ENCODE measurements at places on chromosomes 4 and X. TPM values are rescaled to one million over a fixed set of nuclear protein-coding genes. Genes with fewer than 3 reads are reported as not detected.

DNA sequence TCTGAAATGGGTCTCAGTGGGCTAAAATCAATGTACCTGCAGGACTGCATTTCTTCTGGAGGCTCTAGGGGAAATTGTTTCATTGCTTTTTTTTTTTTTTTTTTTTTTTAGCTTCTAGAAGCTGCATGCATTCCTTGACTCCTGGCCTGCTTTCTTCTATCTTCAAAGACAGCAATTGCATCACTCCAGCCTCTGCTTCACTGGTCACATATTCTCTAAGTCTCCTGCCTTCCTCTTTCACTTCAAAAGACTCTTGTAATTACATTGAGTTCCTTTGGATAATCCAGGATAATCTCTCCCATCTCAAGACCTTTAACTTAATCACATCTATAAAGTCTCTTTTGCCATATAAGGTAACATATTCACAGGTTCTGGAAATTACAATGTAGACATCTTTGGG is 11.3 kb upstream of the PCYT1B start:
- peaks cover 25% of the 10 kb centered on the region for H3K4me1 ChIP-seq
- H3K27ac ChIP-seq: peak overlapping the region; percentile 8
- peak; percentile 48 for DNase-seq
- H3K36me3 ChIP-seq: no peaks in the 10 kb centered on the region
- no peak overlapping the region for H3K4me3 ChIP-seq

The MID1 gene
- total RNA-seq: 61.3 TPM

DNA sequence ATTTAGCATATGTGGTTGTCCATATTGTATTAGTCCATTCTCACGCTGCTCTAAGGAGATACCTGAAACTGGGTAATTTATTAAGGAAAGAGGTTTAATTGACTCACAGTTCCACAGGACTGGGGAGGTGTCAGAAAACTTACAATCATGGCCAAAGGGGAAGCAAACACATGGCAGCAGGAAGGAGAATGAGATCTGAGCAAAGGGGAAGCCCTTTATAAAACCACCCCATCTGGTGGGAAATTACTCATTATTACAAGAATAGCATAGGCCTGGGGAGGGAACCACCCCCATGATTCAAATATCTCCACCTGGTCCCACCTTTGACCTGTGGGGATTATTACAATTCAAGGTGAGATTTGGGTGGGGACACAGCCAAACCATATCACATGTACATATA is 122.6 kb upstream of the ANK2 start:
- H3K27me3 ChIP-seq: no peaks in the 10 kb centered on the region
- no peak overlapping the region for H3K4me3 ChIP-seq
- no peak overlapping the region for H3K27ac ChIP-seq
- H3K36me3 ChIP-seq: no peaks in the 10 kb centered on the region
- H3K4me1 ChIP-seq: no peaks in the 10 kb centered on the region

The MAGIX gene
- total RNA-seq: 2.1 TPM

The VSIG1 gene
- not detected for total RNA-seq

GRCh38 chrX:22159071-22159470 is 113.6 kb upstream of the CBLL2 start:
- H3K27ac ChIP-seq: no peak overlapping the region
- H3K4me1 ChIP-seq: no peaks in the 10 kb centered on the region
- no peak for DNase-seq
- no peak overlapping the region for H3K4me3 ChIP-seq

- no peaks in the 10 kb centered on the region for H3K27me3 ChIP-seq
- no peak overlapping the region for H3K27ac ChIP-seq
- no peaks in the 10 kb centered on the region for H3K36me3 ChIP-seq
These were observed 78.6 kb upstream of the RAI2 start for GRCh38 chrX:17939724-17940123.

DNA sequence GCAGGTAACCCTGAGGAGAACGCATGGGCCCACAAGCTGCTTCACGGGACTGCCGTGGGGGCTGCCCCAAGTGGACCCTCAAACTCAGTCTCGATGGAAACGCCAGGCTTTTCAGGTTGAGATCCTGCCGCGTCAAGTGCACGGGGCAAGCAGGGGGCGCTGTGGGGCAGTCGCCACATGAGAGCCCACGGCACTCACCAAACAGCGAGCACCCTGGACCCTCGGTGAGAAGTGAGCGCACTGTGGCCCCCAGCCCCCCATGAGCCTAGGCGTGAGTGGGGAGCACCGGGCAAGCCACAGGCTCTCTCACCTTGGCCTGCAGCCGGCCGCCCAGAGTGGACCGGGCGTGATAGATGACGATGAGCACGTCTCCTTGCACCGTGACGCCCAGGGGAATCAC is 50.9 kb upstream of the CPLX1 start:
- no peak overlapping the region for H3K4me3 ChIP-seq
- H3K4me1 ChIP-seq: no peaks in the 10 kb centered on the region
- H3K27me3 ChIP-seq: no peaks in the 10 kb centered on the region
- peak overlapping the region; percentile 48 for H3K27ac ChIP-seq
- H3K36me3 ChIP-seq: peaks cover 4% of the 10 kb centered on the region
- DNase-seq: no peak

DNA sequence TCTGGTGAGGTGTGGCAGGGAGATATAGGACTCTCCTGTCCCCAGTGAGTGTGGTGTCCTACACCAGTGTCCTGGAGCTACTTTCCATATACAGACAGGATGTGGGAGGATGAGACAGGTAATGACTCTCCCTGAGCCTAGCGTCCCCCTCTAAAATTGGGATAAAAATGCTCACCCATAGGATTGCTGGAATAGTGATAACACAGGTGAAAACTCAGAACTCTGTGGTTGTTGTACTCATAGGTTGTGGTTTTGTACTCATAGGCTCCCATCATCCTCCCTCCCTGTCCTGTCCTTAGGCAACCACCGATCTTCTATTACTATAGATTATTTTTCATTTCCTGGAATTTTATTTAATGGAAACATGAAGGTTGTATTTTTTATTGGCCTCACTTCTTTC is 60.7 kb upstream of the NXF3 start:
- H3K27ac ChIP-seq: no peak overlapping the region
- H3K4me3 ChIP-seq: no peak overlapping the region
- no peaks in the 10 kb centered on the region for H3K36me3 ChIP-seq

- H3K4me3 ChIP-seq: no peak overlapping the region
- H3K4me1 ChIP-seq: no peaks in the 10 kb centered on the region
- no peaks in the 10 kb centered on the region for H3K36me3 ChIP-seq
- no peak overlapping the region for H3K27ac ChIP-seq
- no peaks in the 10 kb centered on the region for H3K27me3 ChIP-seq
- no peak for DNase-seq
These were observed 900 bp downstream of the TRO start for GRCh38 chrX:54921427-54922021.

GRCh38 chr4:81745050-81745449 is 273.3 kb upstream of the RASGEF1B start:
- no peak overlapping the region for H3K27ac ChIP-seq
- no peaks in the 10 kb centered on the region for H3K27me3 ChIP-seq
- DNase-seq: no peak
- no peaks in the 10 kb centered on the region for H3K36me3 ChIP-seq

DNA sequence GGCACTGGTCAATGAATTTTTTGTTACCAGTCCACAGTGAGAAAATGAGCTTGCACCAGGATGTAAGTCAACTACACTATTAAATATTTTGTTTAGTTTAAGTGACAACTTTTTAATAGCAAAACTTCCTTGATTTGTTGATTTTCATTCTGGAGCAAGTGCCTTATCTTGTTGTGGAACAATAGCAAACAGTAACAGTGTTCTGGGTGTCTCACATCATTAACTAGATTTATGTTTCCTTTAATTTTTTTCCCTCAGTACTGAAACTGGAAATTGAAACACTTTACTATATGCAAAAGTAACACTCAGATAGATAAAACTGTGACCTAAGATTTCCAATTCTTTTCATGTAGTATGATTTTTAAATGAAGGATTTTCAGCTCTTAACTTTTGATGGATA is 80.1 kb downstream of the GALNT7 start:
- H3K27me3 ChIP-seq: no peaks in the 10 kb centered on the region
- no peak for DNase-seq
- no peaks in the 10 kb centered on the region for H3K4me1 ChIP-seq

The NLRP2B gene
- not detected for total RNA-seq

DNA sequence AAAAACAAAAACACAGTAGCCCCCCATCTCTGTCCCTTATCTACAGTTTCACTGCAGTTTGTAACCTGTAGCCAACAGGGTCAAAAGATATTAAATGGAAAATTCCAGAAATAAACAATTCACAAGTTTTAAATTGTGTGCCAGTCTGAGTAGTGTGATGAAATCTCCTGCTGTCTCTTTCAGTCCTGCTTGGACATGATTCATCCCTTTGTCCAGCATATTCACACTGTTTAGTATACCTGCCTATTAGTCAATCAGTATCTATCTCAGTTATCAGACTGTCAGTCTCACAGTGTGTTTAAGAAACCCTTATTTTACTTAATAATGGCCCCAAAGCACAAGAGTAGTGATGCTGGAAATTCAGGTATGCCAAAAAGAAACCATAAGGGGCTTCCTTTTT is 21.9 kb downstream of the CNOT6L start:
- H3K4me3 ChIP-seq: no peak overlapping the region
- DNase-seq: no peak
- H3K27me3 ChIP-seq: no peaks in the 10 kb centered on the region
- H3K36me3 ChIP-seq: no peaks in the 10 kb centered on the region

The MMRN1 gene
- not detected for total RNA-seq

The MECP2 gene
- total RNA-seq: 36.4 TPM

- no peaks in the 10 kb centered on the region for H3K36me3 ChIP-seq
- H3K27me3 ChIP-seq: no peaks in the 10 kb centered on the region
- 0 out of 2 replicates have a peak, but pooled peaks cover 4% of the 10 kb centered on the region for H3K4me1 ChIP-seq
- no peak for DNase-seq
These were observed 5.9 kb downstream of the SOWAHB start for GRCh38 chr4:76892001-76892400.

DNA sequence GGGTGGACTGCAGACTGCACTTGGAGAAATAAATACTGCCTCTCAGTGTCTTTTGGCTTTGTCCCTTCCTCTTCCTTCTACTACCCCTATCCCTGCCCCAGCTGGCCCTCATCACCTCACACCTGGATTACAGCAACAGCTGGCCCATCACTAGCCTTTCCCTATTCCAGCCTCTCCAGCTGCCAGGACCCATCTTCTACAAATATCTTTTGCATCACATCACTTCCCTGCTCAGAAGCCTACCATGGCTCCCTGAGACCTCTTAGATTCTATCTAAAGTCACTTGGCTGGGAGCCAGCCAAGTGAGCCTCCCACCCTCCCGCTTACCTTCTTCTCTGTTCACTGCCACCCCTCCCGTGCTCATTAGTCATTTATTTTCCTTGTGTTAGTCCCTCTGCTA is 66.8 kb downstream of the TSC22D3 start:
- H3K36me3 ChIP-seq: no peaks in the 10 kb centered on the region
- H3K4me1 ChIP-seq: no peaks in the 10 kb centered on the region
- no peak overlapping the region for H3K27ac ChIP-seq
- H3K4me3 ChIP-seq: no peak overlapping the region
- DNase-seq: no peak

DNA sequence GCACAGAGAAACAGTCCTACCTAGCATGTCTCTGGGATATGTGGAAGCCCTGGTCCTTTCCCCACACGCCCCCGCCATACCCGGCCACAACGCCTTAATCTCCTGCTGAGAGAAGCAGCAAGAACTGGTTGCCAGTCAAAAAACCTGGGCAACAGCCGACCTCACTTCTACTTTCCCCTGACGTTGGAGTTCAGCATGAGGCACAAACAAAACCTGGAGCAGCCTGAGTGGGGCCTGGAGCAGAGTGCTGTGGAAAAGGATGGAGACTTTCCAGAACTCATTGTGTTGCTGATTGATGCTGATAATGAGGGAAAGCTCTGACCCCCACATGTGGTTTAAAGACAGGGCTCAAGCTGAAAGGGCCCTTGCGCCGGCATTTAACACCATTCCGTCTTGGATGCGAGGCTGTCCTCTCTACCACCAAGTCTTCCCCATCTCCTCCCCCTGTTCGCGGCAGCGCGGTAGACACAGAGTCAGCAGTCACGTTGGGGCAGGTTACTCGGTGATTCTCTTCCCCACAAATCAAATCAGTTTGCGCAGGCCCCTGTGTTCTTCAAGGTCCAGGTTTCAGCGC is 666 bp downstream of the CCDC158 start:
- H3K27ac ChIP-seq: peak overlapping the region; percentile 17
- H3K4me1 ChIP-seq: no peaks in the 10 kb centered on the region
- no peaks in the 10 kb centered on the region for H3K27me3 ChIP-seq
- H3K36me3 ChIP-seq: no peaks in the 10 kb centered on the region
- DNase-seq: no peak

DNA sequence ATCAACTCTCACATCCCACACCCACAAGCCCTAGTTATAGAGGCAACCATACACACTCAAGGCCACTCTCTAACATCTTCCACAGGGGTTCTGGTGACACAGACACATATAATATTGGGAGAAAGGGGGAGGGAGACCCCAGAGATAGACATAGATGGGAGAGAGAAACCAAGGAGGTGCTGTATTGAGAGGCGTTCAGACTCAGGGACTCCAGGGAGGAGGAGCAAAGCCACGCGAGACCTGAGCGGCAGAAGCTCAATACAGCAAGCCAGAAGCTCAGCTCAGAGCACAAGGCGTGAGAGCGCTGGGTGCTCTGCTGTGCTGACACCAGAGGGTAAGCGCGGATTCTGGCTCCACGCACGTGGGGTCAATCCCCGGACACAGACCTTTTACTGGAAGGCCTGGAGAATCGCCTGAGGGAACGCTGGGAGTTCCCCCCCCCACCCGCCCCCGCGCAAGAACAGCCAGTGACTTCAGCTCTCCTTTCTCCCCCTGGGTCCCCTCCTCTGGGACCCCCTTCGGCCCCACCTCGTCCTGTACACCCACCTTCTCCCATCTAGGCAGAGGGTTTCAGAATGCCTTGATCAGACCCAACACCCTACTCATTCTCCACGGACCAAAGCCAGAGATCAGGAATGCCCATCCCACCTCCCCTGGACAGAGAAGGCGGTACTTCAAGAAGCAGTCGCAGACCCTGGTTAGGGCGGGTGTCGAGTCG is 8.7 kb downstream of the MSX1 start:
- DNase-seq: no peak
- no peak overlapping the region for H3K27ac ChIP-seq
- H3K27me3 ChIP-seq: no peaks in the 10 kb centered on the region

GRCh38 chr4:167775375-167775774 is 317.0 kb upstream of the ANXA10 start:
- no peak overlapping the region for H3K4me3 ChIP-seq
- H3K36me3 ChIP-seq: no peaks in the 10 kb centered on the region
- DNase-seq: no peak
- H3K27me3 ChIP-seq: no peaks in the 10 kb centered on the region

DNA sequence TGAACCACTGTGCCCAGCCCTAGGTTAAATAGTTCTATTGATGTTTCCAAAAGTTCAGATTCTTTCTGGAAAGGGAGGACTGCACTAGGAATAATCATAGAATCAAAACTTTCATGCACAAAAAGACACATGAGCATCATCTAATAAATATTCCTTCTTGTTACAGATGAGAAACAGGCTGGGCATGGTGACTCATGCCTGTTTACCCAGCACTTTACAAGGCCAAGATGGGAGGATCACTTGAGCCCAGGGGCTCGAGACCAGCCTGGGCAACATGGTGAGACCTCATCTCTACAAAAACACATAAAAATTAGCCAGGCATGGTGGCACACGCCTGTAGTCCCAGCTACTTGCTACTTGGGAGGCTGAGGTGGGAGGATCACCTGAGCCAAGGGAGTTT is 27.7 kb downstream of the LARP7 start:
- no peaks in the 10 kb centered on the region for H3K36me3 ChIP-seq
- H3K27ac ChIP-seq: no peak overlapping the region
- no peak overlapping the region for H3K4me3 ChIP-seq
- no peak for DNase-seq
- H3K4me1 ChIP-seq: no peaks in the 10 kb centered on the region

- H3K36me3 ChIP-seq: no peaks in the 10 kb centered on the region
- H3K27ac ChIP-seq: no peak overlapping the region
- no peak overlapping the region for H3K4me3 ChIP-seq
- peaks cover 21% of the 10 kb centered on the region for H3K4me1 ChIP-seq
- no peaks in the 10 kb centered on the region for H3K27me3 ChIP-seq
- DNase-seq: no peak
These were observed 33.1 kb upstream of the CDKN2AIP start for GRCh38 chr4:183411291-183411861.

Data from Caco-2 (cell line).